Right lobe of liver (tissue), 6 donors: ENCODE measurements at places on chromosomes 4 and X.
A peak's percentile ranks its signal among the peaks of the same experiment; 100 is the strongest.

DNA sequence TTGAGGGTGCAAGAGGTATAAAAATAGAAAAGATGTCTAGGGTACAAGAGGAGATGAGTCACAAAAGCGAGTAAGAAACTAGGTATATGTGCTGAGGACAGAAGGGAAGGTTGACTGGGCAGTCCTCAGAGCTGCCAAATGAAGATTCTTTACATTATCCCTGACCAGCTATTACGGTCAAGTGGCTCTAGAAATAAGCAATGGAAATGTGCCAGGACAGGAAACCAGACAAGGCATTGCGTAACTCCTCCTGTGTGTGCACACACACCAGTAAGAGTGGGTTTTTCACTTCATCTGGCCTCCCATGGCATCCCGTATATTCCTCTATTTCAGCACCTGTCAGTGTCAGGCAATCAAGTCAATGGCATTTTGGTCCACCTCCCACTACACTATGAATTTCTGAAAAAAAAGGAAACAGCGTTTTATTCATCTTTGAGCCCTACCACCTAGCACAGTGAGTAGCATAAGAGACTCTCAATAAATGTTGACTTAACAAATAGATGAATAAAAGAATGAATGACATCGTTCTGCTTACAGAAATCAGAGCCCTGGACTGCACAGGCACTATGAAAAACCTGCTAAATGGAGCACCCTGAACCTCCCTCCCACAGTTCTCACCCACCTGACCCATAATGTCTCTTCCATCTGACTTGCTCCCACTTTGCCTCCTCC is 62.6 kb upstream of the KLF3 start:
- DNase-seq, result no peak

- DNase-seq, result no peak
Observed at GRCh38 chr4:147076179-147076578, 130.5 kb upstream of the TTC29 start.

- no peak for DNase-seq
Observed at GRCh38 chr4:66694739-66695138, 850.6 kb downstream of the CENPC start.

DNA sequence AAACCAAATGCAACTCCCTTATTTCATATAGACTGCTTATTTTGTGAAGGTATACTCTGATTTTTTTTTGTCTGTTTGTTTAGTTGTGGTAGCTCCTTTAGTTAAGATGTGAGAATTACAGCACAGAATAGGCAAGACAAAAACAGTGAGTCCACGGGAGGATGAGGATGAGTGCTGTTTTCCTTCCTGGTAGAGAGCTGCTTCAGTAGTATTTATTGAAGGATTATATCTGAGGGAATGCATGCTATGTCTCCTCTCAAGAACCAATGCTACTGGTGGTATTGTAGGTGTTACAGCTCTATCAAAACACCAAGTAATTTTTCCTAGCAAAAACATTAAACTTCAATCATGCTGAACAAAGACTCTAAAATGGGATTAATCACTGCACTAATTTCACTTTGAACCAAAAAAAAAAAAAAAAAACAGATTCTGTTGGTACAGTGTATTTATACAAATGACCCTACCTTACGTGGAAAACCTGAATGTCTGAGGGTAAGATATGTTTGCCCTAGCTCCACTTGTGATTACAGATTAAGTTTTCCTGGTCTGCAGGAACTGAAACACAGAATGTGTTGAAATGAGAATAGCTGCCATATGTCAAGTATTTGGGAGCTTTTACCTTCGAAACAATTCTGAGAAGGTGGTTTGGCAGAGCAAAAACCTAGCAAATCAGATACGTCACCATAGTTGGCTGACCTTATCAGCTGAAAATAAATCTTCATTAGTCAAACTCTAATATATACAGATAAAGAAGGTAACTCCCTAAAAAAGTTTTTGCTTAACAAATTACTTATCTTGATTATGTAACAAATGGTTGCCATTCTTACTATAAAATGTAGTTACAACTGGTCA is 40.3 kb downstream of the PPP3CA start:
- no peak for DNase-seq

DNA sequence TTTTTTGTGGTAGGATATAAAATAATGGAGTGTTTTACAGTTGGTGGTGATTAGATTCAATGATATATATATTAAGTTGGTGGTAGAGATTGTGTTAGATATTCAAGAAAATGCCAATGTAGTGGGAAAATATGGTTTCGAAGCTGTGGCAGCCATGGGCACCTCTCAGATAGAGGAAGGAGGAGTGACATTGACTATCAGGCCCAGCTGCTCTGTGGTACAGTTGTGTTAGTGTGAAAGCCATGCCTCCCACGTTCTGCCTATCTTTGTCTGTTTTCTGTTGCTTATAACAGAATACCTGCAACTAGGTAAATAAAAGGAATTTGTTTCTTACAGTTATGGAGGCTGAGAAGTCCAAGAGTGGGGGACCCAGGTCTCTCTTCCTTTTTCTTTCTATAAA is 101.9 kb downstream of the ARHGAP10 start:
- no peak for DNase-seq

- DNase-seq, result no peak
Observed at GRCh38 chr4:123767806-123768205, 371.2 kb downstream of the SPRY1 start.

- no peak for DNase-seq
Observed at GRCh38 chr4:98601708-98602107, 56.7 kb downstream of the TSPAN5 start.

GRCh38 chr4:53479736-53480525 is 102.5 kb downstream of the FIP1L1 start:
- no peak for DNase-seq

GRCh38 chr4:38368613-38369012 is 295.4 kb upstream of the KLF3 start:
- no peak for DNase-seq

DNA sequence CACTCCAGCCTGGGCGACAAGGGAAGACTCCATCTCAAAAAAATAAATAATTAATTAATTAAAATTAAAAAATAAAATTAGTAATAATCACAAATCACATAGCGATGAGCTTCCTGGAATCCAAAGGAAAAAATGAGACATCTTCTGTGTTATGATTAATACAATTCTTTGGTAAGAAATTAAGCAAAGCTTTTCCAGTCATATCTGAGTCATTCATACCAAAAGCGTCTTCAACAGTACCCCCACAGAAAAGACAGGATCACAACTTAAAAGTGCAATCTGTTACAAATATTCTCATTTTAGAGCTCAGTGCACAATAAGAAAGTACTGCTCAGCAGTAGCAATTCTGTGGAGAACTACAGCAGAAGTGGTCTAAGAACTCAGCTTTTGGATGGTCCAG is 168.5 kb upstream of the MXRA5 start:
- no peak for DNase-seq

GRCh38 chr4:143384381-143384994 is 47.8 kb downstream of the GAB1 start:
- DNase-seq, result no peak

DNA sequence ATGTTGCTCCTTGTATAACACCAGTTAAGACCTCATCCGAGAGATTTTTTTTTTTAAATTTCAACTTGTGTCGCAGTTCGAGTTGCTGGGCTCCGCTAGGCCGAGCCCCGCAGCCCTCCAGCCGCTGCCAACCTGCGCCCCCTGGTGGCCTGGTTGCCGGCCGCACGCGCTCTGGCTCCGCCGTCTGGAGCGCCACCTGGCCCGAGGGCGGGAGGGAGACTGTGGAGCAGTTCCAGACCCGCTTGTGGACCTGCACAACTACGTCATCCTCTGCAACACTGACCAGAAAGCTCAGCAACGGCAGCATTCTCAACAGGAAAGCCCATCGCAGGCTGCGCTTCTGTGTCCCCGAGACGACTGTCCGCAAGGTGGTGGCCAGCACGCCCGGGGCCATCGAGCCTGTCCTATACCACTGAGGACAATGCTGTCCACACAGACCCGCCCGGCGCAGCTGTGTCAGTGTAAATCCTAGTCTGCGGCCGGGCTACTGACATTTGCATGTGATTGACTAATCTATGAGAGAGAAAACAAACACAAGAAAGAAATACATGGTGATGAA is 39.1 kb downstream of the ARL9 start:
- DNase-seq, result peak; percentile 90

- DNase-seq, result no peak
Observed at GRCh38 chr4:77510367-77510766, 95.3 kb upstream of the CXCL13 start.

DNA sequence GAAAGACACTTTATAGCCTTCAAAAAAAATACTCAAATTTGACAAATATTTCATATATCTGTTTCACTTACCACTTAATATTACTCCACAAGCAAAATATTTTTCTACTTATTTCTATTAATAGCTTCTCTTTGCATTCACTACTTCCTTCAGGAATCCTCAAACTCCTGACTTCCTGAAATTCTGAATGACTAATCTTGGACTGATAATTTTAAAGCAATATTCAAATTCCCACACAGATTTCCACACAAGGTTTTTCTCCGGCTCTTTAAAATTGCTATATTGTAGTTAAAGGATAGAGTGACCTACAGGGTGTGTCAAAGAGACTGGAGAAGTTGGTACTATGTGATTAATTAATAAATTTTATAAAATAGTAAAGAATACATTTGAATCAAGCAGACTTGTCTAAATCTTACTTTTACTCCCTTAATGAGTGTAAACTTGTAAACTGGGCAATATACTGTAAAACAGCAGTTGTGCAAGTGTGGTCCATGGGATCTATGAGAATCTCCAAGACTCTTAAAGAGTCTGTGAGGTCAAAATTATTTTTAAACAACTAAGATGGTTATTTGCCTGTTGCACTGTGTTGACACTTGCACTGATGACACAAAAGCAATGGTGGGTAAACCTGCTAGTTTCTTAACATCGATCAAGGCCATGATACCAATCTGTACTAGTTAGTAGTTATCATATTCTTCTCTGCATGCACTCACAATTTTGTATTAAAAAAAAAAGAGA is 44.5 kb downstream of the ANKRD17 start:
- no peak for DNase-seq

DNA sequence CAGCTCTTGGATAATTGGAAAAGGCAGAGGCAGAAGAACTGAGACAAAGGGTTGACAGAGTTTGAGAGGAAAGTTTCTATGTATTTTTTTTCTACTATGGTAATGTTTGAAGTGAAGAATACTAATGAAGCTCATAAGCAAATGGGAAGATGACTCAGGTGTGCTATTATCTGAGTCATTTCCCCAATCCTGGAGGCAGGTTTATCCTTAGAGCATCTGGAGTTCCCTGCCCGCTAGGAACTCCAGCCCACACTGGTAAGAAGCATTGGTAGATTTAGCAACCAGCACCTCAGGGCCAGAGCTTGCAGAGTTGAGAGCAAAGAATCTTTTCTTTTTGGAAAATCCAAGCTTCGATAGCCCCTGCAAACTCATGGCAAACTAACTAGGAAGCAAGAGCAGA is 55.2 kb downstream of the DOCK11 start:
- no peak for DNase-seq

DNA sequence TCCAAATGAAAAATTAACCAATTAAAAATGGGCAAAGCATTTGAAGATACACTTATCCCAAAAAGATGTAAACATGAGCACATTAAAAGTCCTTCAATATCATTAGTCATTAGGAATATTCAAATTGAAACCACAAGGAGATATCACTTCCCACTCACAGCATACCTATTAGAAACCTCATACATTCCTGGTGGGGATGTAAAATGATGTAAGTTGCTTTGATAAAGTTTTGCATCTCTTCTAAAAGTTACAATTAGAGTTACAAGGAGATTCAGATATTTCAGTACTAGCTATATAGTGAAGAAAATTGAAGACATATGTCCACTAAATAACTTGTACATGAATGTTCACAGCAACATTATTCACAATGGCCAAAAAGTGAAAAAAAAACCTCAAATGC is 1109.3 kb upstream of the LCORL start:
- no peak for DNase-seq

DNA sequence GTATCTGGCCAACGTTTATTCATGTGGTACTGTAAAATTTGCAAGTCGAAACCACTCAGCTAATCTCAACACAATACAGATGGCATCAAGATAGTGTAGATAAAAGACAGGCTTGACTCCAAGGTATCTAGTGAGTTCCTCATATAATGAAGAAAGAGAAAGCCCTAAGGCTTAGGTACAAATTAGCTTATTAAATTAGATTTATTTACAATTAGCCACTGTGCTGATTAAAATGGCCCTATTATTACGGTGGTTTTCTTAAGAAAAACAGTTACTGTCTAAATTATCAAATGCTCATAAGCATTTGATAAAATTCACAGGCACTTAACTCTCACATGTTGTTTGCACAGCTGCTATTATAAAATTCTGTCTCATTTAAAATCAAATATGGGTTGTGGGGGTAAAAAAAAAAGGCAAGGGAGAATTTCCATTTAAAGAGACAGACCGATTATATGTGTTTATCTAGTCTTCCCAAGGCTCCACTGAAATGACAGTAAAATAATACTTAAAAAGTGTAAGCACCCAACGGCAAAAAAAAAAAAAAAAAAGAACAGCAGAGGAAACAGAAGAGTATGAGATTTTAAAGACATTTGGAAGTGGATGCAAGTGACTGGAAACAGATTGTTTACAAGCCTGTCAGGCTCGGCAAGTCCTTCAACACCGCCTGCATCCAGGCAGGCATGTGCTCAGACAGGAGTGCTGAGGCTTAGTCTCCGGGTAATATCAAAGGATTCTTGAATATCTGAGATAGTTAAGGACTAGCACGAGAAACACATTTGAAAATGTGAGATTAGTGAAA is 55.1 kb downstream of the FAM13A start:
- no peak for DNase-seq

- no peak for DNase-seq
Observed at GRCh38 chrX:153596981-153597750, 1.8 kb downstream of the CCNQ start.

DNA sequence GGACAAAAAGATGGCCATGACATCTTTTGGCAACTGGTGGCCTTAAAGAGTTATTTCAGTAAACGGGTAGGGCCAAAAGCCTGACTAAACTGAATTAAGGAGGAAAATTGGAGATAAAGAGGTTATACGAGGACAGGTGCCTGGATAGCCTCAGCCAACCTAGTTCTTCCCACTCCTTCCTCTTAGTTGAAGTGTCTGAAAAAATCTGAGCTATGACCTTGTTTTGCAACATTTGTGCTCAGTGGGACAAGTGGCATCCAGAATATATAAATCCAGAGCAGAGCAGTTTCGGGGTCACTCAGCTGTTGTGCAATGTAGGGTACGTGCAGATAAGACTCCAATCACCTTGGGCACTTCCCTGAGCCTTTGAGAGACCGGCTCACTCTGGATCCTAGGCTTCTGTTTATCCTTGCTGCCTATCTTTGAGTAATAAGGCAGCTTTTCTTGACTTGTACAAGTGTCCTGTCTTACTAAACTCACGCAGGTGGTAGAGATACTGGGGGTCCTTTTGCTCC is 50.2 kb upstream of the MORC4 start:
- no peak for DNase-seq

- no peak for DNase-seq
Observed at GRCh38 chr4:123806056-123806455, 409.5 kb downstream of the SPRY1 start.

DNA sequence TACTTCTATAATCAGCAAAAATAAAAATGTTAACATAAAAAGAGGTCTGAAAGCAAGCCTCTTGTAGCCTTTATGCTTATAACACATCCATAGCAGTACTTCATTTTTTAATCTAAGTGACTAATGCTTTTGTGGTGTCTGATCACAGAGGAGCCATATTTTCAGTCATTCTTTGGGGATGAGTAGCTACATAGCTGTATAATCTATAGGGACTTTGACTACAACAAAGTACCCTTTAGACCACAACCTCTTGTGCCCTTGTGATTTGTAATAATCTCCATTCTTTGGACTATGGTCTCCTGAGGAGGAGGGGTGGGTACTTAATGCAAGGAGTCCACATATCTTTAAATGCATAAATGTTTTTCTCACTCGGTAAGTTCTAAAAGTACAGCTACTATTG is 9.6 kb downstream of the DRP2 start:
- DNase-seq, result no peak
